ENCODE measurements at places on chromosomes 5 and 9.

DNA sequence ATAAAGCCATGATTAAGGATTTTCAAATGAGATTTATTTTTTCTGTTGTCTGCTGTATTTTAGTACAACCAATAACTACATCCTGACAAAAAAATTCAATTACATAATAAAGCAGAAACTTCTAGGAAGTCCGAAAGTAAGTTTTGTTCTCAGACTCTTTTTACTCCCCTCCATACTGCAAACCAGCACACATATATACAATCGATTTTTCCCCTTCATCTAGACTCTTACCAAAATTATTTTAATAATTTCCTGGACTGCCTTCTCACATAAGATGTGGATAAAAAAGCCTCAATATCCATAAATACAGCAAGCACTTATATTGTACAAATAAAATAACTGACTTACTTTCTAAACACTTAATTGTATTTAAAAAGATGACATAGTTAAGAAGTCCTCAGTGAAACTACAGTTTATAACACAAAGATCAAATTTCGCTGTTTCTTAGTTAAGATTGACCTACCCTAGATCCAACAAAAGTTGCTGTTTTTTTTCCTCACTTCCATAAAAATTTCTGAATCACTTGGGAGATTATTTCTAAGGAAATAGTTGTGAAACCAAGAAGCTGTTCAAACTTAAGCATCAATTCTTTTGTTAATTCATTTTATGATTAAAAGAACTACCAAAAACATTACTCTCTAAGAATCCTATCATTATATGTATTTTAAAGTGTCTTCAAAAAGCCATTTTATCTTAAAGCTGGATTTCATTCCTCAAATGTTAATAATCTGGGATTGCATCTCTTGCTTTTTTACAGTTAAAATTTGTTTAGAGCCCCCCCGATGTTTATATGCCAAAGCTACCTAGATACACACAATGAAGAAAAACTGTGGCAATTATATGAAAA lies 74.7 kb upstream of the IFNE start:
- no peak for DNase-seq

DNA sequence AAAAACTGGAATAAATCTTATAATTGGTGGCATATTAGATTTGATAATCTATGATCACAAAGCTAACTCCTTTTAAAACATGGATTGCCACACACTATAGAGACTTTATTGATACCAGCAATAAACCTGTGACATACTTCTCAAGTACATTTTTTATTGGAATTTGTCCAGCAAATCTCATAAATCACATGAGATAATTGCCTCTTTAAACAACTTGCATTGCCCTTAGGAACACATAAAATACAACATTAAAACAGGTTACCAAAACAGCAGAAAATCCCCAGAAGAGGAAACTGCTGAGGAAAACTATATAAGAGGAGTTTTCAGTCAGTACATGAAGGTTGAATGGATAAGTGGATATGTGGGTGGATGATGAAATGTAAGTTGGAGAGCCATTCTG lies 124.6 kb downstream of the SNCAIP start:
- DNase-seq: no peak

GRCh38 chr5:116329503-116329902 lies 244.7 kb downstream of the COMMD10 start:
- DNase-seq: no peak

DNA sequence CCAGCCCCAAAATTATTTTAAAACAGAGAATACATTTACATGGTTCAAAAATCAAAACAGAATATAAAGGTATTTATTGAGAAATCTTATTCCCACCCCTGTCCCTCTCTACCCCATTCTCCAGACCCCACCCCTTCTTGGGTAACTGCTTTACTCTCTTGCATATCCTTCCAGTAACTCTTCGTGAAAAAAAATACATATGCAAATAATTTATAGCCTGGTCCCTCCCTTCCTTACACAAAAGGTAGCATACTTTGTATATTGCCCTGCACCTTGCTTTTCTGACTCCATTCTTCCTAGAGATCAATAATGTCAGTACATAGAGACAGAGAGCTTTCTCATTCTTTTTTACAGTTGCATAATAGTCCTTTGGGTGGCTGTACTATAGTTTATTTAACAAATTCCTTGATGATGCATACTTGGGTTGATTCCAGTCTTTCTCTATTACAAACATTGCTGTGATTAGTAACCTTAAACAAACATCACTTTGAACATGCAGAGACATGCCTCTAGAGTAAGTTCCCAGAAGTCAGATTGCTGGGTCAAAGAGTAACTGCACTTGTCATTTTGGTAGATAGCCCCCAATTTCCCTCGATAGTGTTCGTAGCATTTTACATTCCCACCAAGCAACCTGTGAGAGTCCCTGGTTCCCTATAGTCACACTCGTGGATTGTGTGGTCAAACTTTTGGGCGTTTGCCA lies 47.9 kb downstream of the STOM start:
- DNase-seq: no peak

GRCh38 chr9:121746411-121746810 lies 95.0 kb downstream of the DAB2IP start:
- no peak for DNase-seq

DNA sequence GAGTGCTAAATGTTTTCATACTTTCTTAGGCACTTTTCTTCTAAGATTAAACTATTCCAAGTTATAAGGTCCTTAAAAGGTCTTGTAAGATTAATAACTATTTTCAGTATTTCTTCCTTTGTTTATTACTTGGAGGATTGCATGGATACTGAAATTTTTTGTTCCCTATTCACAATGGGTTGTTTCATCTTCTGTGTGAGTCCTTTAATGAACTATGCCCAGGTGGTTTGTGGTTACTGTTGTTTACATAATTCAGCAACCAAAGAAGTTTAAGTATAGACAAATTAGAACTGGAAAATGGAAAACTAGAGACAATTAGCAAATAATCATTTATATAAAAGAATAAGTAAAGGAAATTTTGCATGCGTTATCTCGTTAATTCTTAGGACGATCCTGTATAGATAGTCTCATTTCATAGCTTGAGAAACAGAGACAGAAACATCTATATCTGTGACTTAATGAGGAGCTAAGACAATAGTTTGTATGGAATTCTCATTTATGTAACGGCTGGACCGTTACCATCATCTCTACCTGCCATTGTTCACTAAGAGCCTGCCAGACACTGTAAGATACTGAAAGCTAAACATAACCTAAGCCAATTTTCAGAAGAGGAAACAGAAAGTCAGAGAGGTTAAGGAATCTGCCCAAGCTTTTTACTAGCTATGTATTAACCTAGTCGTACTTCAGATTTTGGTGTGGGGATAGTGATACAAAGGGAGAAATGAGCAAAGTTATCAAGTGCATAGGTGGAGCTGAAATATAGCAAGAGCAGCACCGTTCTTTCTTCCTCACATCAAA lies 148.2 kb downstream of the PAM start:
- peak; percentile 35 for DNase-seq

GRCh38 chr5:66138637-66139317 lies 5.3 kb upstream of the SREK1 start:
- DNase-seq: no peak

- DNase-seq: peak; percentile 69
Observed at GRCh38 chr9:12696931-12697622, 3.9 kb downstream of the TYRP1 start.

- no peak for DNase-seq
Observed at GRCh38 chr9:136196404-136197083, 8.4 kb downstream of the LHX3 start.

GRCh38 chr9:2242831-2243330 lies 227.7 kb downstream of the SMARCA2 start:
- no peak for DNase-seq

DNA sequence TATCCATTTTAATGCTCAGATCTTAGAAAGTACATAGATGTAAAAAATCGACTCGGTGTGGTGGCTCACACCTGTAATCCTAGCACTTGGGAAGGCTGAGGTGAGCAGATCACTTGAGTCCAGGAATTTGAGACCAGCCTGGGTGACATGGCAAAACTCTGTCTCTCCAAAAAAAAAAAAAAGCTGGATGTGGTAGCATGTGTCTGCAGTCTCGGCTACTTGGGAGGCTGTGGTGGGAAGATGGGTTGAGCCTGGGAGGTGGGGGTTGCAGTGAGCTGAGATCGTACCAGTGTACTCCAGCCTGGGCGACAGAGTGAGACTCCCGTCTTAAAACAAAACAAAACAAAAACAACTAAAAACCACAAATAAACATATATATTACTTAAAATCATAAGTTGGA lies 61.4 kb downstream of the RASA1 start:
- no peak for DNase-seq

DNA sequence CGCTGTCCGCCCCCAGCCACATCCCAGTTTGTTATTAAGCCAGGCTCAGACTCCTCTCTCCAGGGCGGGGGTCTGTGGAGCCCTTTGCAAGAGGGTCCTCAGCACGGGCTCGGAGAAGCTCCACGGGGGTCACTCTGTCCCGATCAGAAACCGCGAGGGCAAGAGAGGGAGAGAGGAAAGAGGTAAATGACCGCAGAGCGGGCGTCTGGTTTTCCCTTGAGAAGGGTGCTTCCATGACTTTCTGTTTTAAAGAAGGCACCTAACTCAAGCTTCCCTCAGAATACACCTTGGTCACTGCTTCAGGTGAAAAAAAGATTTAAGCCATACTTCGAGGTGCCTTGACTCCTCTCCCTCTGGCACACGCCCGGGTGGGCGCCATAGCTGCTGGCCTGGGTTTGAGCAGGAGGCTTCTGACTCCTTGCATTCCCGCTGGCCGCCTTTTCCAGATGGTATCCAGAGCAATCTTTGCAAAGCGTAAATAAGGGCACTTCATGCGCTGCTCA lies 5.8 kb upstream of the TERT start:
- no peak for DNase-seq

DNA sequence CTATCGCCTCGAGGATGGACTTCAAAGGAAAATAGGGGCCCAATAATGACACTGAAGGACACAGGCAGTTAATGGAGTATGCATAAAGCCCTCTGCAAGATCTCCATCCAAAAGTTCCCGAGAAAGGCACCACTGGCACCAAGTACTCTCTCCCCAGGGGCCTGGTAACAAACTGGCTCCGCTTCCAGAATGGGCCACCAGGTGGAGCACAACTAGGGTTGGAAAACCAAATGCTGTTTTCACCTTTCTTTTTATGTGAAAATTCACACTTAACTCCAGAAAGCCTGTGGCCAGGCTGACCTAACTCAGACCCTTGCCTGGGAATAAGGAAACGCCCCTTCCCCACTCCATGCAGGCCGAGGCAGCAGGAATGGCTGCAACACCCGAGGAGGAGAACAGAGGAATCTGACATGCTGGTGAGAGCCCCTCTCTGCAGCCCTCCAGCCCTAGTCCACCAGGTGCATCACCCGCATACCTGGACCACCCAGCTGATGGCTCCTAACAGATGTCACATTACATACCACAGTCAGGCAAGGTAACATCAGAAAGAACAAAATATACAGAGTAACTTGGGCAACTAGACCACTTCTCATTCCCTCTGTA lies 42.8 kb downstream of the CAMSAP1 start:
- DNase-seq: peak; percentile 15

GRCh38 chr5:125042261-125042890 lies 295.9 kb upstream of the ZNF608 start:
- no peak for DNase-seq

DNA sequence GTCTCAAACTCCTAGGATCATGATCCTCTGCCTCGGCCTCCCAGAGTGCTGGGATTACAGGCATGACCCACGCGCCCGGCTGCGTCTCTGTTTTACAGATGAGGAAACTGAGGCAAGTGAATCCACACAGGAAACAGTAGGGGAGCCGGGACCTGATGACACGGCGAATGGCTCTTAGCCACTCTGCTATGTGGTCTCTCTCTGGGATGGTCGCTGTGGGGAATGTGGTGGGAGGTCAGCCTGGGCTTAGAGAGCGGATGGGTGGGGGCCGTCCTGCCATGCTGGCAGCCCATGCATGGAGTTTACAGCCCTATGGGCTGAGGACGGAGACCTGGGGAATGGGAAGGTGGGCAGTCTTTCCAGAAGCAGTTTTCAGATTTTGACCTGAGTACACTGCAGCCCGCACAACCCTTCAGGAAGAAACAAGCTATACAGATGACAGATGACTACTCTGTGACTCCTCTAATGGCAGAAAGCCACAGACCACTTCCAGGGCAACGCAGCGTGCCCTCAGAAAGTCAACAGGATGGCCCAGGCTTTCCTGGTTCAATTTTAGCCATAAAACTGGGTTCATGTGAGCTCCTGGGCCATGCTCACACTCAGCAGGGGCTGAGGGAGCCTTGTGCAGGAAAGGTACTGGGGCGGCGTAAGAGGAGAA lies 136.1 kb upstream of the RAPGEF1 start:
- DNase-seq: no peak

DNA sequence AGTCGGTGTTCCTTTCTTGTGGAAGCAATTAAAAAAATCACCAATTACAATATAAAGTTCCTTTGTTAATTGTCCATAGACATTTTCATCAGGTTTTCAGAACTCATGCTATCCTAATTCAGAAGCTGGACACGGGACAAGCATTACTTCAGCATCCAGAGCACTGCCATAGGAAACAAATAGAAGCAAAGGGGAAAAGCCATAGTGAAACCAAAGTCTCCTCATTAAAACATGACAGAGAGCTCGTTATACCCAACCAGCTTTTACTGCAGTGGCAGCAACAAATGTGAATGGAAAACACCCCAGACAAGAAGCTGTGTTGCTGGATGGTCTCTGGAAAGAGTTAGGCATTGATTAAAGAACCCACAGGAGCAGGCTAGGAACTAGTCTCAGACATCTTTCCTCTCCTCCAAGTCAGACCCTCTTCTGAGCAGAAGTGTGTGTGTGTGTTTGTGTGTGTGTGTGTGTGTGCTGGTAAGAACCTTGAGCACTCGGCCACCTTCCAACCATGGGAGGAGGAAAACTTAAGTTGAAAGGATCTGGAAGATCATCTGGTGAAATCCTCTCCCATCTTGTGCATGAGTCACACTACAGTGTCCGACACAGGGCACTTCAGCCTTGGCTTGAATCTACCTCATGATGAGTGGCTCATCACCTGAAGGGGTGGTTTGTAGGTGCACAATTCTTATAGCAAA lies 162.6 kb upstream of the ADAMTS16 start:
- DNase-seq: no peak

DNA sequence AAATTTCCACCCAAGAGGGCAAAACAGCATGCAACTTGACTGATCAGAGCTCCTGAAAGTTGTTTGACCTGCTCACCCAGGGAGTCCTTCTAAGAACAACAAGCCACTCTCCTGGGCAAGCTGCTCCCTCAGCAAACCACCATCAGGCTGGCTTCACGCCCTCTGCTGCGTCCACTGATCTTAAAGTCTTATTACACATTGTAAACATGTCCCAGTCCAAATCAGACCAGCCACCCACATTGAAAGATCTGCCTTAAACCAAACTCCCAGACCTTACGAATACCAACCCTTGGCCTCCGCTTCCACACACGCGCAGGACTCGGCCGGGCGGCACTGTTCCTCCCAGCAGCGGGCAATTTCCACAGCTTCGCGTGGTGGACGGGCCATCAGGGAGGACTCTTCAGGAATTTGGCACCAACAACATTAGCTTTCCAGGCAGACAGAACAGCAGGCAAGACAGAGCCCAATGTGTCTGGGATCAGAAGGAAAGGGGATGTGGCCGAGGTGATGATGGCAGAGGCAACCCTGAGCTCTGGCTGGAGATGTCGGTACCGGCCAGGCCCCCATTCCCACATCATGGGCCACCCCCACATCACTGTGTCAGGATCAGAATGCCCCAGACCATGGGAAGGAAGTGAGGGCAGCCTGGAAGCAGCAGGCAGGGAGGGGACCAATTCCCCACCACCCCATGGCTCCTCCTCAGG lies 56.8 kb downstream of the SEMA4D start:
- DNase-seq: no peak
